ENCODE measurements at places on chromosomes 7 and 10. TPM values are rescaled to one million over a fixed set of nuclear protein-coding genes. Genes with fewer than 3 reads are reported as not detected.

TUBAL3 gene
- not detected for total RNA-seq

CRHR2 gene
- total RNA-seq, result 1.5 TPM

PIP gene
- not detected for total RNA-seq

- DNase-seq, result no peak
These were observed 113.3 kb downstream of the CPEB3 start for GRCh38 chr10:92177546-92177945.

GRCh38 chr10:43305876-43306275, 39.0 kb upstream of the RASGEF1A start:
- DNase-seq, result no peak

GRCh38 chr7:143003393-143004051, 23.4 kb downstream of the OR9A2 start:
- no peak for DNase-seq

DNA sequence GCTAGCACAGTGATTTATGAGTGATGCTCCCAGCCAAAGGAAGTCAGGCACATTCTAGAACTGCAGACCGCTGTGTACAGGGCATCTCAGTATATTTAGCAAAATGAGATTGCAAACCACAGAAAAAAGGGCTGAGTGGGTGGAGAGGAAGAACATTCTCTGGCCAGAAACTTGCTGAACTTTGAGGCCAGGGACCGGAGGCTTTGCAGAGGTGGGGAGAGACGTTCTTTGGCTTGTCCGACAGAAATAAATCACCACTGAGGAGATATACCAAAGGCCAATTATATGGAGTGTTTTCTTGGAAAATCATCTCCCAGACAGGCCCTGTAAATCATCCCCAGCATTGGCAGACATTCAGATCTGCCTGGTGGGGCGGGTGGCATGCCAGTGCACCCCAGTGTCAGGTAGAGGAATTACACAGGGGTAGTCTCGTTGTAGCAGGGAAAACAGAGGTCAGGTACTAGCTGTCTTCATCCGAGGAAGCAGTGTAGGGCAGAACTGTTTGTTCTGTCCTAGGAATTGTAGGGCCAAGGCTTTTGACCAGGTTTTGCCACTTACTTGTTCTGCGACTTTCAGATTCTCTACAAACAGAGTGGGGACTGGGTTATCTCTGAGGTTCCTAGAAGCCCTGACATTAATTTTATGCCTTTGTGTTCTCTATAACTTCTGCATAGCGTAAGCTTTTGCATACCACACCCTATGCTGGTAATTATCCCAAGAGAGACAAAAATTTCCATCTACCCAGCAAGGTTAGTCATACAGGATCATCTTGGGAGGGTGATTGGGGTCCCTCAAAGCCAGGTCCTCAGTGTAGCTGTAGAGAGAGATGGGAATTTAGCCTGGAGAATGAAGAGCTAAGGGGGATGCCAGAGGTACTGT, 655.6 kb downstream of the LRMDA start:
- DNase-seq, result peak; percentile 60

DNA sequence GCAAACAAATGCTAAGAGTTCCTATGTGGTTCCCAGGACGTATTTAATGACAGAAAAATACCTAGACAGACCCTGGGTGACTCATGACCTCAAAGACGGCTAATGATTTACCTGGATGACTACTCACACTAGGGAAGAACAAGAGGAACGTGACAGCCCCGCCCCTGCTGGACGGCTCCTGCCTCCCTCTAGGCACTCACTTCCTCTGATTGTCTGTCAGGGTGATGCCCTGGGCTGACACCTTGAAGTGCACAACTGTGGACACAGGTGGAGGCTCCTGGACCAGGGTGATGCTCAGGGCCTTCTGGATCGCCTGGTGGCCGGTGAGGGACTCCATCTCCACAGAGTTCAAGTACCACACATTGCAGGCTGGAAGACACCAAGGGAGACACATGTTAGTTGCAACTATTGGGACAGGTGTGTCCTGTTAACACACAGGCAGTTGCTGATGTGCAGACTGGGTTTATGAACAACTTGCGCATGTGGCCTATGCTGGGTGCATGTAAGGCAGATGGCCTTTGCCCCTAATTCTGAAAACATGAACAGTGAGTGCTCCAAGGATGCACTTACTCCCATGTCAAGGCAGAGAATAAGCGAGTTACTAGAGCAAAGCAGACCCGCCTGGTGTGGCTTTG, 298.3 kb downstream of the TNS3 start:
- no peak for DNase-seq

DNA sequence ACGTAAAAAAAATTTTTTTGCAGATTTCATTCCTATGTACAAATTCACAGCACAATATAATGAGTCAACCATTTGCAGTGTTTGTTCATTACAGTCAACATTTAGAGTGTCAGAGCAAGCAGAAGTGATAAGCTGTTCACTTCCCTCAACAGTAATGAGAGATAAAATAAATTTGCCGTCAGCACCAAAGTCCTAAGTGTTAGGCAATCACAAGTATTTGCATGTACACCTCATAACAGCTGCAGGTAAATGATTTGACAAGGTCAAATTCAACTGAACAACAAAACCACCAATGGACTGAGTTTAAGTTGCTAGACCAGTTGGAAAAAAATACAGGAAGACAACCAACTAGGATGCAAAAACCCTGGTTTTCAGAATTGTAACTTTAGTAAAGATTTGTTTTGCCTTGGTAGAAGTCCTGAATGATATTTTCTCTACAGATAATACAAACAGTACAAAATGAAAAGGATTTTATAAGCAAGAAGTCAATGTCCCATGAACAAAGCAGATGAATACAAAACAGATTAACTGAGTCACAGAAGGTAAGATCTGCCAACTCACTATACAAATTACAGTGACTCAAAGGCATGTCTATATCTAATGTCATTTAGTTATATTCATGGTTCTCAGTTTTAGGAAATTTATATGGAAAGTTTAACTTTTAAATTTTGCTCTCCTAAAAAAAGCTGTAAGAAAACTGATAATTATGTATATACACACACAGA, 10.4 kb downstream of the RAPGEF5 start:
- DNase-seq, result no peak

All from aorta (tissue), 5 donors.